ENCODE measurements at places on chromosomes 1 and 21. TPM values are rescaled to one million over a fixed set of nuclear protein-coding genes. Genes with fewer than 3 reads are reported as not detected.

The KRTAP13-2 gene
- total RNA-seq, result not detected

The SPRR2A gene
- not detected for total RNA-seq

The TSACC gene
- total RNA-seq, result 0.65 TPM

The ST6GALNAC5 gene
- 1.0 TPM for total RNA-seq

The KAZN gene
- total RNA-seq, result 49.2 TPM

The TRABD2B gene
- 0.22 TPM for total RNA-seq

The BMP8A gene
- not detected for total RNA-seq

The WNT2B gene
- 1.2 TPM for total RNA-seq

The VWA5B1 gene
- total RNA-seq, result not detected

The PDE9A gene
- not detected for total RNA-seq

The NEGR1 gene
- 83.2 TPM for total RNA-seq
